ENCODE measurements at places on chromosomes 3 and 15.

DNA sequence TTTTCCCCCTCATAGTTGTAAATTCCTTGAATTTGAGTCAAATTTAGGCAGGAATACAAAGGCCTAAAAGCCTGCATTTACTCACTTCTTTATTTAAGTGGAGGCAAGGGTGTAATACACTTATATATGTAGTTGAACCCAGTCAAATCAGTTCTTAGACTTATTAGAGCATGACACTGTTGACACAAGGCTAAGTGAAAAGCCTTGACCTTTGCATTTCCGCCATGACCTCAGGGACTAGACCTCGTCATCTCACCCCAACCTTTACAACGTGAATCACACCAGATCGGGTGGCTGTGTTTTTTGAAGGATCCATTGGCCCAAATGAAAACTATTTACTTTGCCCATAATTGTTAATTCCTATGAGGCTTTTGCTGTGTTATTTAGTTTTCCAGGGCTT is 774.4 kb downstream of the ROBO1 start:
- H3K27ac ChIP-seq, result no peak overlapping the region
- H3K4me1 ChIP-seq, result no peaks in the 10 kb centered on the region
- no peaks in the 10 kb centered on the region for H3K36me3 ChIP-seq
- H3K27me3 ChIP-seq, result no peaks in the 10 kb centered on the region
- H3K4me3 ChIP-seq, result no peak overlapping the region
- no peak for DNase-seq

DNA sequence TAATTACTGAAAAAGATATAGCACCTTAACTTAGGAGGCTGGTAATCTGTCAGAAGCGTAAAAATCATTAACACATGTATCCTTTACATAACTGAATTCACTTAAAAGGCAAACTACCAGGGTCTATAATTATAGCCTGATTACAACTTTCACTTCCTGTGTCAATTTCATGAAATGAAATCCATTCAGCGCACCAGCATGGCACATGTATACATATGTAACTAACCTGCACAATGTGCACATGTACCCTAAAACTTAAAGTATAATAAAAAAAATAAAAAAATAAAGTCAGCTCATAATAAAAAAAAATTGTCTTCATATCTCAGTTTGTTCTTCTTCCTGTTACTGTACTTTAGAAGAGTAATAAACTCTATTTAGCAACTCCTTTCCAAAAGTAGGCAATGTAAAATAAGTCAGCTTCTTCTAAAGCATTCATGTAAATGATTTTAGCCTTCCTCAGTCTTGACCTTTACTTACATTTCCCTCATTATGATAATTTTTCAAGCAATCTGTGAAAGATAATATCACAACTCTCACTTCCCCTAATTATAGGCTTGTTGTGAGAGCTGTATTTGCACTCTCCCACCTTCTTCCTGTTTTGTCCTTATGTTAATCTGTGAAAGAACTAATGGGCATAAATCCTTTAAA is 50.1 kb downstream of the KBTBD8 start:
- H3K27ac ChIP-seq, result peak overlapping the region; percentile 63
- H3K4me3 ChIP-seq, result no peak overlapping the region
- no peaks in the 10 kb centered on the region for H3K27me3 ChIP-seq
- no peaks in the 10 kb centered on the region for H3K36me3 ChIP-seq
- DNase-seq, result no peak

DNA sequence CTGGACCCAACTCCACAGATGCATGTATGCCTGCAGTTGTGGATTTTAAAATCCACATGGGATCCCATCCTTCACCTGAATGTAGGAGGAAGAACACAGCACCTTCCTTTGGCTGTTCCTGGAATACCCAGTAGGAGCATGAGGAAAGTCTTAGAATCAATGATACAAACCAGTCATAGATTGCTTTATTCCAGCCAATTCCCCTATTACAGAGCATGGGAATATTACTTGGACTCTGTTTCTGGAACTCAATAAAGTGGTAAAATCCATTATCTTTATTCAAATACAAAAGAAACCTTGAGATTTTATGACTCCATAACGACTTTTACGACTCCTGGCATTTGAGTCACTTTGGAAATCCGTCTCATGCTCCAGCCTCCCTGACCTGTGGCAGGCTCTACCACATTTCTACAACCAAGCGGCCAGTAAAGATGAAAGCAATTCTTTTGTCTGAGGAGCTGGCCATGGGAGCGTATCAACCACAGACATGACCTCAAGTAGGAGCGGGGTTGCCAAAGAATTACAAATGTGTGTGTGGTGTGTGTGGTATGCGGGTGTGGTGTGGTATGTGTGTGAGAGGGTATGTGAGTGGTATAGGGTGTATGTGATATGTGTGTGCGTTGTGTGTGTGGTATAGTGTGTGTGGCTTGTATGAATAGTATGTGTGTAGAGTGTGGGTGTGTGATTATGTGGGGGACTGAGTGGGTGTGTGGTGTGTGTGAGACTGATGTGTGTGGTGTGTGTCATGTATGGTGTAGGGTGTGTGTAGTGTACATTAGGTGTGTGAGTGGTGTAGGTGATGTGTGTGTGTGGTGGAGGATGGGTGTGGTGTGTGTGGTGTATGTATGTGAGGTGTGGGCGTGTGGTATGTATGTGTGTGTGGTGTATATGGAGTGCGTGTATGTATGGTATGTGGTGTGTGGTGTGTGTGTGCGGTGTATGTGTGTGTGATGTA is 40.0 kb downstream of the ARRDC4 start:
- H3K27me3 ChIP-seq, result no peaks in the 10 kb centered on the region
- H3K27ac ChIP-seq, result no peak overlapping the region
- peaks cover 3% of the 10 kb centered on the region for H3K4me1 ChIP-seq

DNA sequence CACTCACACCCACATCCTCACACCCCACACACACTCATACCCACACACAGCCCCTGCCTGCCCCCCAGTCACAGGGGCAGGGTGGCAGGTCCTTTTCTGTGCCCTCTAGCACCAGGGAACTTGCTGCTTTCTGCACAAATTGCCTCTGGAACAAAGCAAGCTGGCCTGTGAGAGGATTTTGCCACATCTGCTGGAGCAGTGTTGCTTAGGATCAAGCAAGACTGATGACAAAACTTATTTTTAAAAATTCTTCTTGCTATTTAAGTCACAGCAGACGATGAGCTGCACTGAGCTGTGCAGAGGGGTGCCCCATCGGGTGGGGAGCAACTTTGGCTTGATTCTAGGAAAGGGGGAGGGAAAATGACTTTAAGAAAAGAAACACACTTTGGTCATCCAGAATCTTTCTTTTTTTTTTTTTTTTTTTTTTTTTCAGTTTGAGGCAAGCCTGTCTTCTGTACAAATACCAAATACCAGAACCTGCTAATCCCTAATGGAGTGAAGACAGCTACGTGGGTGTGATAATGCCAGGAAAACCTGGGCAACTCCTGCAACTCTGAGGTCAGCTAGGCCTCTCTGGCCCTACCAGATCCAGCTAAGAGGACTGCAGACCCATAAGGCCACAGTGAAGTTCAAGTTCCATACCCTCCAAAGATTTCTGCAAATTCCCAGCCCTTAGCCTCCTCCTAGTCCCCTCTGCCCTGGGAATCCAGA is 195.3 kb downstream of the ABHD5 start:
- DNase-seq, result no peak
- no peaks in the 10 kb centered on the region for H3K4me1 ChIP-seq
- H3K4me3 ChIP-seq, result no peak overlapping the region
- no peaks in the 10 kb centered on the region for H3K36me3 ChIP-seq

- no peaks in the 10 kb centered on the region for H3K36me3 ChIP-seq
- no peak overlapping the region for H3K27ac ChIP-seq
- no peak for DNase-seq
- no peaks in the 10 kb centered on the region for H3K4me1 ChIP-seq
- no peaks in the 10 kb centered on the region for H3K27me3 ChIP-seq
- no peak overlapping the region for H3K4me3 ChIP-seq
These were observed 113.8 kb upstream of the KCNMB2 start for GRCh38 chr3:178422406-178422805.

DNA sequence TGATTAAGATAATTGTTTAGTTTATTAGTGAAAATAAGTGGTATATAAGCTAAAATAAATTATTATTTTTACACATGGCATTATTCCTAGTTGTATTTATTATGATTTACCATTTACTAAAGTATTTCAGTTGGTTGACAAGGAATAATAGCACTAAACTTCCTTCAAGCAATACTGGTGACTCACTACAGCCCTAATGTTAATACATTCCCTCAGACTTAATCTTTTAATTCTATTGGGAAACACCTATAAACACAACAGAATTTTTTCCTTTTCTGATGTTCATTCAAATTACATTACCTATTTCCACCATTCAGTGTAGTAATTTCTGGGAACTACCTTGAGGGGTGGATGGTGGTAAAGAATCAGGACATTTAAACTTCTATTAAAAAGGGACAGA is 264.0 kb downstream of the TIGIT start:
- H3K4me1 ChIP-seq, result no peaks in the 10 kb centered on the region
- H3K36me3 ChIP-seq, result no peaks in the 10 kb centered on the region
- no peak overlapping the region for H3K4me3 ChIP-seq
- H3K27me3 ChIP-seq, result no peaks in the 10 kb centered on the region

GRCh38 chr15:63870487-63871209 is 36.9 kb upstream of the HERC1 start:
- H3K4me1 ChIP-seq, result no peaks in the 10 kb centered on the region
- DNase-seq, result no peak

DNA sequence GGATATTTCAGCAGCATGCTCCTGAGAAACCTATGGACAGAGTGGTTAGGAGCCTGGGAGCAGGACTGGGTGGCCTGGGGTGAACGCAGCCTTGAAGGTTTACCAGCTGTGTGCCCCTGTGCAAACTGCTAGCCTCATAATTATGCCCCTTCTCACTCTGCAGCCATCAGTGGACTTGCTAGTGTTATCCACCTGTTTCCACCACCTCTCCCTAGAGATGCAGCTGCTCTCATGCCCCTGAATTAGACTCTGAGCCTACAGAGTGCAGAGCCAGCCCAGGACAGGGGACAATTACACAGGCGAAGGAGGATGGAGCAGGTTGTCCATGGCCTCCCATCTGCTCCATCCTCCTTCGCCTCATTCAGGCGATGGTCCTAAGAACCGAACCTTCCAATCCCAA is 175.9 kb downstream of the ATP10A start:
- H3K36me3 ChIP-seq, result no peaks in the 10 kb centered on the region
- H3K4me3 ChIP-seq, result no peak overlapping the region
- H3K27ac ChIP-seq, result no peak overlapping the region
- peaks cover 15% of the 10 kb centered on the region for H3K4me1 ChIP-seq
- H3K27me3 ChIP-seq, result no peaks in the 10 kb centered on the region
- DNase-seq, result no peak
